KBM-7 (cell line): ENCODE measurements at places on chromosomes 2 and 18.

GRCh38 chr2:42193722-42194187 lies 24.6 kb downstream of the EML4 start:
- no peak for DNase-seq

GRCh38 chr2:143674051-143674450 lies 544.8 kb downstream of the ARHGAP15 start:
- no peak for DNase-seq

DNA sequence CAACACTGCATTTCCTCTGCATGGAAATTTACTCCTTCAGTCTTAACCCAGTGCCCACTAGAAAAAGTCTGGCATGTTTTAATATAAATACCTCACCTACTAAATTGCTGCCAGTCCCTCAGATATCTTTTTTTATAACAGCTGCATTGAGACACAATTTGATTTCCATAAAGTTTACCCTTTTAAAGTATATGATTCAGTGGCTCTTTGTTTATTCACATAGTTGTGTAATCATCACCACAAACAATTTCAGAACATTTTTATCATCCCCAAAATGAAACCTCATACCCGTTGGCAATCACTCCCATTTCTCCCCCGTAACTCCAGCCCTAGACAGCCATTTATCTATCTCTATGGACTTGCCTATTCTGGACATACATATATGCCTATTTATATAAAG lies 17.0 kb upstream of the FRZB start:
- DNase-seq, result no peak

GRCh38 chr2:42061839-42062238 lies 14.0 kb downstream of the PKDCC start:
- no peak for DNase-seq

DNA sequence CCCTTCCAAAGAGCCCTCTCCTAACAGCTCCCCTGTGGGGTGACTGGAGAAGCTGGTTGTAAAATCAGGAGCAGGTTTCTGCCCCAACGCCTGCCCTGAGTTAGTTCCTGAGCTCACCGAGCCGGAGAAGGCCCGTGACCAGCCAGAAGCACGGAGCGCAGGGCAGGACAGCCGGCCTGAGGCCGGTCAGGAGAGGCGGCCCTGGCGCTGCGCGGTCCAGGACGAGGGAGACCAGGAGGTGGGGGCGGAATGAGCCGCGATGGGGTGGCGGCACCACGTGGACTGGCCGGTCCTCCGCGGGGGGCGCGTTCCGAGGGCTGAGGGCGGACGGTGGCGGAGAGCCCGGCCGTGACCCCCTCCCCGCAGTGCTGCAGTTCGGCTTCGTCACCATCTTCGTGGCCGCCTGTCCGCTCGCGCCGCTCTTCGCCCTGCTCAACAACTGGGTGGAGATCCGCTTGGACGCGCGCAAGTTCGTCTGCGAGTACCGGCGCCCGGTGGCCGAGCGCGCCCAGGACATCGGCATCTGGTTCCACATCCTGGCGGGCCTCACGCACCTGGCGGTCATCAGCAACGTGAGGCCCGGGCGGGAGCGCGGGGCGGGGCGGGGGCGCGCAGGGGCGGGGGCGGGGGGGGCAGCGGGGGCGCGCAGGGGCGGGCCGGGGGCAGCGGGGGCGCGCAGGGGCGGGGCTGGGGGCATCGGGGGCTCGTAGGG lies 29.0 kb downstream of the ANO7 start:
- peak; percentile 36 for DNase-seq

DNA sequence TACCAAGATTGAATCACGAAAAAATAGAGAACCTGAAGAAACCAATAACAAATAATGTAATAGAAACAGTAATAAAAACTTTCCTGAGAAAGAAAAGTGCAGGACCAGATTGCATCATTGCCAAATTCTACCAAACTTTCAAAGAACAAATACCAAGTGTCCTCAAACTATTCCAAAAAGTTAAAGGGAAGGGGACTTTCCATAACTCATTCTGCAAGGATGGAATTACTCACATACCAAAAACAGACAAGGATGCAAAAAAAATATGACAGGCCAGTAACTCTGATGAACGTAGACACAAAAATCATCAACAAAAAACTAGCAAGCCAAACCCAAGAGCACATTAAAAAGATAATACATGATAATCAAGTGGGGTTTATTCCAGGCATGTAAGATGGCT lies 172.3 kb upstream of the SLC35G4 start:
- DNase-seq, result no peak

- no peak for DNase-seq
Observed at GRCh38 chr2:159209341-159210306, 76.9 kb downstream of the WDSUB1 start.

DNA sequence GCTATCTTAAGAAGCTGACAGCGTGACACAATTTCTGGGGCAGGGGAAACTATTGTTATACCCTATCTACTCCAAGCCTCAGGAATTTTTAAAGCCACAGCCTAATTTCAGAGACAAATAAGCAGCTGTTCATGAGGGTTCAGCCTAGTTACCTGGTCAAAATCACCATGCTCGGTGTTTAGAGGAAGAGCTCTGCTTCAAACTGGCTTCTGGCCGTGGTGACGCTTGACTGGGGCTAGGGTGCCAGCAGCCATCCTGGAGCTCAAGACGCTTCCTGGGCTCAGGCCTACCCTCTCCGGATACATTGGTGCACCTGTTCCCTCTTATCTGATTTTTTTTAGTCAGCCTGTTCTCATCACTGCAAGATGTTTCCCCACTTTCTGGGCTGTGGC lies 41.7 kb downstream of the FRZB start:
- no peak for DNase-seq

GRCh38 chr18:70046207-70046606 lies 98.5 kb upstream of the CD226 start:
- no peak for DNase-seq

DNA sequence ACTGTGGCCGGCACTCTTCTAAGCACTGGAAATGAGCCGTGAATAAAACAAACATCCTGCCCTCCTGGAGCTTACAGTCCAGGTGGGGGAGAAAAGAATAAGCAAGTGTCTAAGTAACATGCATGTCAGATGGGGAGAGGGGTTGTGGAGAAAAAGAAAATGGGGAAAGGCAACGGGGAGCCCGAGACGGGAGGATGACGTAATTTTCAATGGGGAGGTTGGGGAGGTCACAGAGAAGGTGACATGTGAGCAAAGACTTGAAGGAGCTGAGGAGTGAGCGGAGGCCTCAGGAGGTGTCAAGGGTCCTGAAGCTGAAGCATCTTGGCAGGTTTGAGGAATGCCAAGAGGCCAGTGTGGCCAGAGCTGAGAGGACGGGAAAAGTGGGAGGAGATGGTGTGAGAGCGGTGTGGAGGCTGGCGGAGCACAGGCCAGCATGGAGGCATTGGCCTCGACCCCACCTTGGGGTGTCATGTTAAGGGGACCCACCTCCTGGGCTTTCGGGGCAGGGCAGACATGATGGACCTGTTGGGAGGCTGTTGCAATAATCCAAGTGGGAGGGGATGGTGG lies 15.0 kb upstream of the NTSR2 start:
- DNase-seq, result no peak

DNA sequence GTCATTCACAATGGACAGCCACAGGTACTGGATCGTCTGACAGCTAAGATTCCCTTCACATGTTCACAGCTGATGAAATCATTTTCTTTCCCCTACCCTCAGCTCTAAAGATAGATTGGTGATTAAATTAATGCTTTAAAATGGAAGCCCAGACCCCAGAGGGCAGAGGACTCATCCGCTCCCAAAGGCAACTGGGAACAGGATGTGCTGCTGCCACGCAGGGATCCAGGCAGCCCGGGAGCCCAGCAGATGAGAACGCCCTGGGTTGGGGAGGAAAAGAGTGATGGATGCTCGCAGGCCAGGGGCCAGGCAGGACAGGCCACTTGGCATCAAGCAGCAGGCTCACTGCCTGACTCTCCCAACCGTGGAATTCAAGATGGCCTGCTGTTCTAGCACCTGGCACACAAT lies 41.3 kb downstream of the HDHD2 start:
- no peak for DNase-seq

DNA sequence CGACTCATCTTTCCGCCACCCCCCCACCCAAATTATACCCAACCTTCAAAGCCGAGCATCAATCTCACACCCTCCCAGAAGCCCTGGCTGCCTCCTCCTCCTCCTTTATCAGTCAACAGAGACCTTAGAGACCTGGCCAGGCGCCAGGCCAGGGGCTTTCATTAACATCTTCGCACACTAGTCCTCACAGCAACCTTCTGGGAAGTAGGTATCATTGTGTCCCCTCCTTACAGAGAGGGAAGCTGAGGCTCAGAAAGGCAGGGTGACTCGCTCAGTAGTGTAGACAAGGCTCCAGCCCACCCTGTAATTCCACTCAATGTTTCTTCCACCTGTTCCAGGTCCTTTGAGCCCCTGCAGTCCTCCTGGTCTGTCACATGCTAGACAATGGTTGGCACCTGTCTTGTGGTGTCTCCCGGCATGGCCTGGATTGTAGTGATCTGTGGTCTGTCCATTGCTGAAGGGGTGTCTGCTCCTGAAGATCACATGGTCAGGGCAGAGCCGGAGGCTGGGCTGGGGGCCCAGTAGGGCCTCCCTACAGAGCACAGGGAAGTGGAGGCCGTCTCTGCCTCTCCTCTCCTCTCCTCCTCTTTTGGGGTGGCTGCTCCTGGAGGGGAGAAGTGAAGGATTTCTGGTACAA lies 36.0 kb downstream of the KLHL29 start:
- no peak for DNase-seq

DNA sequence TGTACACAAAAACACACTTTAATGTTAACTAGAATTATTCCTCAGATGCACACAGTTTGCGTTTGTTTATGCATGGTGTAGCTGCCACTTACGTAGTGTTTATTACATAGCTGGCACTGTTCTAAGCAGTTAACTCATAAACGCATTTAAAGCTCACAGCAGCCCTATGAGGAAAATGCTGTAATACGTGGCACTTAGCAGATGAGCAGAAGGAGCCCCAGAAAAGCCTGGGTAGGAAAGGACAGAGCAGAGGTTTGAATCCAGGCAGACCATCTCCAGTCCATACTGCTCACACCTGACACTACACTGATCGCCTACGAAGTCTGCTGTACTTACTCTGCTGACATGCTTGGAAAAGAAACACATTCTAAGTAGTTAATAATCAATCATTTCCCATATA lies 66.6 kb downstream of the BCL2 start:
- no peak for DNase-seq

DNA sequence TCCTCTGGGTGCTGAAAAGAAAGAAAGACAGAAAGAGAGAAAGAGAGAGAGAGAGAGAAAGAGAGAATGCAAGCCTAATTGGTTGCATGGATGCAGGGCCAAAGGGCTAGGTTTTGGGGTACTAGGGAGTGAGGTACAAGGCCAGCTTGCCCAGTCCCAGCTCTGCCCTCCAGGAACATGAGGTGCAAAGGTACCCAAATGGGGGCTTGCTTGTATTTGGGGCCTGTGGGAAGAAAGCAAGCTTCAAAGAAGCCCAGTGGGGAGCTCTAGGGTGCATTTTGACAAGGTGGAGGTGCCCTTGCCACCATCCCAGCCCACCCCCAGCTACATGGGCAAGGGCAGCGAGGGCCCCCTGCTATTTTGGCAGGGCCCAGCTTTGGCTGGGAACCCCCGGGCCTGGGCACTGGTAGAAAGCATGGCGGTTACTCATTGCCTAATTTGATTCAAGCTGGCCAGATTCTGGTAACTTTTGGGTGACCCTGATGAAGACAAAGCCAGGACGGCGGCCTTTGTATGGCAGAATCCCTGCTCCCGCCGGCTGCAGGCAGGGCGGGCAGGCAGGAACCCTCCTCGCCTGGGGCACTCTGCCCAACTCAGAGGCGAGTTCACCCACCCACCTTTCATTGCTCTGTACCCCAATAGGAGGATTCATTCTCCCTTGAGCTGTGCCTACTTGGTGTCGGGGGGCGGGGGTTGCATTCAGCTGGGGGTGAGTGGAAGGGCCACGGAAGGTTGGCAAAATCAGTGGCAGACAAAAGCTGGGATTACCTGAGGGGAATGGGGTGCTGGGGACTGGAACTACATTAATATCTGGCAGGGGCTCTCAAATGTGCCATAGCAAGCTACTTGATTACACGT lies 537 bp upstream of the HOXD4 start:
- no peak for DNase-seq

- no peak for DNase-seq
Observed at GRCh38 chr2:172624996-172625395, 69.1 kb downstream of the PDK1 start.

GRCh38 chr18:34991561-34991960 lies 49.7 kb upstream of the MAPRE2 start:
- DNase-seq, result no peak

- peak; percentile 64 for DNase-seq
Observed at GRCh38 chr2:55137024-55137958, 87.0 kb upstream of the RTN4 start.

DNA sequence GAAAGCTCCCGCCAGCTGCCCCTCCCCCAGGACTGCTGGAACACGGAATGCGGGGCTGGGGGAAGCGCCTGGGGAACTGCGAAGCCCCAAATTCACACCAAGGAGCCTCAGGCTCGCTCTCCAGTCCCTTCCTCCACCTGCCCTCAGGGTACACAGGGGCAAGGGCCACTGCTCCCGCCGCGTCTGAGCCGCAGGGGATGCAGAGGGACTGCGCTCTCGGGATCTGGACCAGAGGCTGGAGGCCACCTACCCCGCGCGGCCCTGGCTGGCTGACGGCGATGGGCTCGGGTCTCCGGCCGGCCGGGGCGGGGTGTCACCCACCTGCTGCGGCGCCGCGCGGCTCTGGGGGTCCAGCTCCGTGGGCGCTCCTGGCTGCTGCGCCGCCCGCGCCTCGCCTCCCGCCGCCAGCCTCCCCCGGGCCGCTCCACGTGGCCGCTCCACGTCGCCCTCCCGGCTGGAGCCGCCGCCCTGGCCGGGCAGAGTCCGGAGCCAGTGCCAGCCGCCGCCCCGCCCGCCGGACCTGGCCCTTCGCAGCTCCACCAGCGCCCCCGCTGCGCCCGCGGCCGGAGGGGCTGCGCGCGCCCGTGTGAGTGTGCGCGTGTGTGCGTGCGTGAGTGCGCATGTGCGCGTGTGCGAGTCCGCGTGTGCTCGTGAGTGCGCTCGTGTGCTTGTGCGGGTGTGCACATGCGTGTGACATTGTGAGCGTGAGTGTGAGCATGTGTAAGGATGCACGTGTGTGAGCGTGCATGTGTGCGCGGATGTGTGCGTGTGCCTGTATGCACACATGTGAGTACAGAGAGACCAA lies at the start of gene CGREF1:
CGREF1 (minus strand) TSS at position 604 of the 805 bp plus-strand sequence. CDS start 14,762 bp downstream, outside the sequence.
- no peak for DNase-seq

DNA sequence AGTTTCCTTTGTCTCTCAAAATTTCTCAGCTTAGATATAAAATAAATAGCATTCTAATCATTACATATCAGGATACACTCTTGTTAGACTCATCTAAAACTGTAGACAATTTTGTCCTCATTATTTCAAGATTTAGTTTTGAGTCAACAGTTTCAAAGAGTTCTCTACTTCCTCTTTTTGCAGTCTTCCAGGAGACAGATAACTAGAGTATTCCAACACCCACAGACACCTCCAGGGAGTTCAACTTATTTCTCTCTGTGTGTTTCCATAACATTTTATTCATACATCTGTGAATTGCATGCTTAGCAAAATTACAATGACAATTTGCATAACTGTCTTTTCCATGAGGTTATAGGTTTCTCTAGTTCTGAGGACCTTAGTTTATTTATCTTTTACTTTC lies 166.6 kb upstream of the HNMT start:
- no peak for DNase-seq

DNA sequence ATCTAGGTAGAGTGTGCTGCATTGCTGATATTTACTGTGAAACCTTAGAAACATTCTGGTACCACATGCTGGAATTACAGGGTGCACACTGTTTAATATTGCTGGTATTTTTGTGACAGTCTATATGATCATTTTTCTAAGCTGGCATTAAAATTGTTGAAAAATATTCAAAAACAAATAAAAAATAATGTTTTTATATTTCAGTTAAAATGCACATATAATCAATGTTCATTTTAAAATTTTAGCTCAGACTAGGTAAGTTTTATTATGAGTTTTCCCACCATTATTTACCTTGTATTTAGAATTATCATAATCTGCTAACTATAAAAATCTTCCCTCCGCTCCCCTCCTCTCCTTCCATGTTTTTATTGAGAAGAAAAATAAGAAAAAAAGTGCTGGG lies 283.9 kb upstream of the EPC2 start:
- no peak for DNase-seq
